ENCODE measurements at places on chromosomes 2 and 18.
A peak's percentile ranks its signal among the peaks of the same experiment; 100 is the strongest.

GRCh38 chr2:150812664-150813367 is 325.3 kb upstream of the RND3 start:
- DNase-seq = no peak

GRCh38 chr2:71936076-71937030 is 211.3 kb downstream of the CYP26B1 start:
- DNase-seq = peak; percentile 3

DNA sequence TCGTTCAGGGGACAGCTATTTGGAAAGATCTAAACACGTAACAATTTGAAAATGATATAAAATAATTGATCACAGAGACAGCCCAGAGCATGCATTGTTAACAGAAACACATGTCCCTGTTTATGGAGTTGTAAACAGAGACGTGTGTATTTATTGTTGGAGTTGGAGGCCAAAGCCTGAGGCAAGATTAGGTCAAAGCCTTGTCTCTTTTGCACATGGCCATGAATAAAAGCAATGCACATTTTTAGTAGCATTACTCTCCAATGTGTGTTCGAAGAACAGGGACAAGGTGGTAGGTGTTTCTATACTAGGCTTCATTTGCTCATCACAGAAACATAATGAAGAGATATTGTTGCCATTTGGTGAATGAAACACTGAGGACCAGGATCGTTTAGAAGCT is 841.5 kb upstream of the FANCL start:
- DNase-seq = no peak

GRCh38 chr2:212854116-212854515 is 297.3 kb downstream of the IKZF2 start:
- no peak for DNase-seq

DNA sequence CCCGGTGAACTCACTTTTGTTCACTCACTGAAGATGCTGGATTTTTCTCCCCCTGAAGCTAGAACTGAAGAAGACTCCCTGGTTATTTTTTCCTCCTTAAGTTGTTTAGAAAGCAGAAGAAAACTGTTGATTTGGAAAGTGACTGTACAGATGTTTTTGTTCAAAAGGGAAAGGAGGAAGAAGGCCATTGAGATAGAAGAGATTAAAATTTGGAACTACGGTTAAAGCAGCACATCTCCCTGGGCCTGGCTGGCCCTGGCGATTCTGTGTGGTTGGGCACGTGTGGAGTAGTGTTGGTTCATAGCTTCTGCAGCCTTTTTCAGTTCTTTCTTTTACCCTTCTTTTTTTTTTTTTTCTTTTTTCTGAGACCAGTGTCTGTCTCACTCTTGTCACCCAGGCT is 109.2 kb downstream of the MAP4K4 start:
- peak; percentile 37 for DNase-seq

- no peak for DNase-seq
Observed at GRCh38 chr18:76824145-76824676, 1.9 kb downstream of the ZNF236 start.

GRCh38 chr2:241081190-241081642 is 20.9 kb downstream of the MTERF4 start:
- no peak for DNase-seq

DNA sequence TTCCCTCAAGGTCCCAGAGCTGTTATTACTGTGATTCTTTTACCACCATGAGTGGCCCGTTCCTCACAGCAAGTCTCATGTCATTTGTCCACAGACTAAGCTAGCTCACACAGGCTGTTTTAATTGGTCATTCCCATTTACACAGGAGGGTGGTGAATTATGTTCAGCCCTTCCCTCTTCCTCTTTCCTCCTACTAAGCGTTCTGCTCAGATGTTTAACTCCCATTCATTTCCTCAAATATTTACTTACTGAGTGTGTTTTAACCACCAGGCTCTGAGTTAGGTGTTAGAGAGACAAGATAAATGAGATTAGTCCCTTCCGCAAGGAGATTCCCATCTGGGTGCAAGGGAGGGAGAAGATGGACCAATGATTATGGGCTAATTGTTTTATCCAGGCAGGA is 403.6 kb upstream of the ACVR2A start:
- no peak for DNase-seq

- DNase-seq = no peak
Observed at GRCh38 chr2:222319586-222320435, 21.0 kb upstream of the PAX3 start.

GRCh38 chr2:224293976-224294375 is 107.9 kb downstream of the FAM124B start:
- no peak for DNase-seq

DNA sequence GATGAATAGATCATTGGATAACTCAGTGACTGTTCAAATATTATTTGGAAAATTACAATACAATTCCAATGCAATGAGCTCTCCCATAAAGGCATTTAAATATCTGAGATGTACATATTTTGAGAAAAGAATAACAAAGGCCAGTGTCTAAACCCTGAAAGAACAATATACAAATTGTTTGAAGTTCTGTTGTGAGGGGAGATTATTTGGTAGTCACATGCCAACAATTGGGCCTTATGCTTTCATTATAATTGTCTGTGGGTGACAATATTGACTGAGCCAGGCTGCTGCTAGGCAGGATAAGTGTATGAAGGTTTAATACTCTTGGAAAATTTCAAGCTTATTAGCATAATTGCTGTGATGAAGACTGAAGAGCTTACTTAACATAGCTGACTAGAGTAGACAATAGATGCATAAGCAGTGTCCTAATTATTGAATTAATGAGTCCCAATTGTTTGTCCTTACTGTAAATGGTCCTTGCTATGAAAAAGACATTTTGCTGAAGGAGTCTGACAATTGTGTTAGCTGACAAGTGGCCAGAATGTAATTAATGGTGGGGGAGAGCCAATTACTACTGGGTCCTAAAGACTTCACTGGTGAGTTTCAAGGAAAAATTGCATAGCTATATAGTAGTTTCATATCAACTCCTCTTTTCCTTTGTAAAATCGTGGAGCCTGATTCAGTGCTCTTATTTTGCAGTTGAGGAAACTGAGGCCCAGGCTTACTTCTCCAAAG is 5.0 kb upstream of the SMAD2 start:
- no peak for DNase-seq

DNA sequence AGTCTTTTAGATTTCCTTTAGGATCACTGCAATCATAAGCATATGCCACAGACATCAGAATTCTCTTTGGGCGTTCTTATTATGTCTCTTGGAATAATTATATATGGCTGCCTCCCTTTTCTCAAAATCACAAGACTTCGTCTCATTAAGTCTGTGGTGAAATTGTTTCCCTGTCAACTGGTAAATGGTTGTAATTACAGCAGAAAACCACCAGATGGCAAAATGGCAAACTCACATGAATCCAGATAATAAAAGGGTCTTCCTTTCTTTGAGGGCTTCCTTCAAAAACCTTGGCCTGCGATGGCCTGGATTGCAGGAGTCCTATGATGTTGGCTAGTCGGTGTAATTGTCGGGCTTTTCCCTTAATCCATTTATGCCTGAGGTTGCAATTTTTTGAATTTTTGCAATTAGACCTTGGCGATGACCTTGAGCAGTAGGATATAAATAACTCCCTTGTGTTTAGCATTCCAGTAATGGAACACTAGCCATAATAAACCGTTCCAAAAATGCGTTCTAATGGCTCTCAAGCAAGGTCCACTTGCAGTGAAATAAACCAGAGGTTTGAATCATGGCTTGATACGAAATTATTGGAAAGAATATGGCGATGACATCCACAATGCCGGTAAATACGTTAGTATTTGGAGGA is 656.4 kb downstream of the MBD2 start:
- DNase-seq = peak; percentile 52

DNA sequence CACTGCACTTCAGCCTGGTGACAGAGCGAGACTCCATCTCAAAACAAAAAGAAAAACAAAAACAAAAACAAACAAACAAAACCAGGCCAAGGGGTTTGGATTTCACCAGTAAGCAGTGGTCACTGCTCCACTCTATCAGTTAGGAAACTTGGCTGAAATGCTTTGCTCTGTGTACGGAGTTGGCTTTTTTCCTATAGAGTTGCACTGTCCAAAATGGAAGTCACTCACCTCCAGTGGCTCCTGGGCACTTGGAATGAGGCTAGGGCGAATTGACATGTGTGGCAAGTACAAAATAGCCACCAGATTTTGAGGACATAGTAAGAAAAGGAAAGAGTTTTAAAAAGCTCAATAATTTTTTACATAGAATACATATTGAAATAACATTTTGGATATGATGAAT is 228.7 kb downstream of the LOXHD1 start:
- DNase-seq = no peak

DNA sequence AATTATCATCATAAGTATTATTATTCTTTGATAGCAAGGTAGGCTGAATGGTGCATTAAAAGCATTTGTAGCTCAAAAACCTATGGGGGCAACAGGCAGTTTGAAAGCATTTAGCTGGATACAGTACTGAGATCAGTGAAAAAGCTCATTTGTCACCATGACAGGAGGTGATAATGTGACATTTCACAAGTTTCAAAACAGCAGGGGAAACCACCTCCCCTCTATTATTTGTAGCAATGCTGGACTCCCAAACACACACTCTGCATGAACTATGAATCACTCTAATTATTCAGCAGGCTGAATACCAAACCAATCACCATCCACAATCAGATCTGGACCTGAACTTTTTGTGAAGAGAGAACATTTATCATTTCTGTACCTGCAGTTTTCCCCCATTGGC is 63.4 kb downstream of the MYO5B start:
- DNase-seq = no peak

GRCh38 chr2:42141687-42142546 is 27.2 kb upstream of the EML4 start:
- DNase-seq = peak; percentile 58

GRCh38 chr2:183383854-183384253 is 259.6 kb downstream of the NUP35 start:
- DNase-seq = no peak

DNA sequence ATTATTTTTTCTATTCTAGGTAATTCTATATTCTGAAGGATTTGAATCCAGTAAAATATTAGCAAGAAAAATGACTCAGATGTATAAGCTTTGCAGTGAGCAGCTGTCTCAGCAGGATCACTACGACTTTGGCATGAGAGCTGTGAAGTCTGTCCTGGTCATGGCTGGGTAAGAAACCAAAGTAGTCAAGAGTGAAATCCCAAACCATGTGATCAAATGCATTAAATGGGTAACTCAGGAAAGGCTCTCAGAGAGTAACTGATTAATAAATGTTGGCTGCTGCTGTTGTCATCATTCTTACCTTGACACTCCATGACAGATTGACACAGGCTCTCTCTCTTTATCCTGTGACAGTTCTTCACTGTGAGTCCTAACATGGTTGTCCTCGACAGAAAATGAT is 124.1 kb downstream of the DNAH6 start:
- no peak for DNase-seq

DNA sequence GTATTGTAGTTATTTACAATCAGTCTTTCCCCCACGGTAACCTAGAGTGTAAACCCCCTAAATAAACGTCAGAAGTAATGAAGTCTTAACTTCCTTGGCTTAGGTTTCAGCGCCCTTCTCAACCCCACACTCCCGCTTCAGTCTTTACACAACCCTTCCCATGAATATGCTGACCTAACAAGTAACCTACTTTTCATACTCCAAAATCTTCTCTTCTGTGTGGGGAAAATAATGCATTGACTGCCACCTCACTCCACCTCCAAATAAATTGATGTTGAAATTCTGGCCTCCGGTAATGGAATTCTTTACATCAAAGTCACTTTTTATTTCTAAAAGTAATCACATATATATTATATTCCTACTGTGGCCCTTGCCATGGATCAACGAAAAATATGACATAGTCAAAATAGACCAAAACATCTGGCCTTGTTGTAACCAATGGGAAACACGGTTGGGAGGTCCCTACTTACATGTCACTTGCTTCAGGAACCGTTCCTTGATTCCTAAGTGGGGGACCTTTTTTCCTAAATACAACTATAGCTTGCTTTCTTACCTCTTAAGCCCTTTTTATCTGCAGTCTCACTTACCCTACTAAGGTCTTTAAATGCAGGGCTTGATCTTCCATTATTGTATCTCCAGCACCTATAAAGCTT is 961 bp downstream of the GEN1 start:
- DNase-seq = no peak

- DNase-seq = peak; percentile 27
Observed at GRCh38 chr2:133421516-133422324, 146.5 kb downstream of the NCKAP5 start.

- DNase-seq = no peak
Observed at GRCh38 chr2:25838152-25838756, 40.0 kb downstream of the ASXL2 start.

- no peak for DNase-seq
Observed at GRCh38 chr2:17740203-17740602, 13.4 kb downstream of the SMC6 start.

- no peak for DNase-seq
Observed at GRCh38 chr2:50402654-50402960, 629.3 kb downstream of the NRXN1 start.

- no peak for DNase-seq
Observed at GRCh38 chr2:150370561-150370960, 116.9 kb downstream of the RND3 start.

DNA sequence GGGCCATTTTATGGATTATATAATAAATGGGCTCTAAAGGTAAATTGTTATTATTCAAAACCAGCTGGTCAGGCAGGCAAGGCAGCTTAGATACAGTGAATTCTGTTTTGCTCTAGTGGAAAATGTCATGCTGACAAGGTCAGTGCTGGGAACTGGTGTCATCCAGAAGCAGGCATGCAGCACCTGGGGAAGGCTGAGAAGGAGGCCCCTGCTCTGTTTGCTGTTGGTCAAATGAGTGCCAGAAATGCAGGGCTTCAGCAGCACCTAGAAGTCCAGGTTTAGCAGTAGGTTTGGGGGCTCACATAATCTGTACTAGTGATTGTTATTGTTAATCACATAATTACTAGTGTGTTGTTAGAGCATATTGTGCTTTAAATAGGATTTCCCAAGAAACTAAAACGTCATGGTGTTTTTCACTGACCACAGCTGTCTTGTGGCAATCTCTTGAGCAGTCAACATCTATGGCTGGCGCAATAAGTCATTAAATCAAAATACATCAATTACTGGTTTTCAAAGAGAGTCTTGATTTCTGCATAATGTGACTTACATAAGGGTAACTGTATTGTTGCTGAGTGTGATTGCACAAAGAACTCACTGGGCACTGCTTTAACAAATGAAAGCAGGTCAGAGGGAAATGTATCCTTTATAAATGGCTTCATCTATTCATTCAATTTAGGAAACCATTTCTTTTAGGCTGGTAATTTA is 99.1 kb downstream of the MYO3B start:
- no peak for DNase-seq

- DNase-seq = no peak
Observed at GRCh38 chr2:120661551-120661950, 74.1 kb upstream of the GLI2 start.

DNA sequence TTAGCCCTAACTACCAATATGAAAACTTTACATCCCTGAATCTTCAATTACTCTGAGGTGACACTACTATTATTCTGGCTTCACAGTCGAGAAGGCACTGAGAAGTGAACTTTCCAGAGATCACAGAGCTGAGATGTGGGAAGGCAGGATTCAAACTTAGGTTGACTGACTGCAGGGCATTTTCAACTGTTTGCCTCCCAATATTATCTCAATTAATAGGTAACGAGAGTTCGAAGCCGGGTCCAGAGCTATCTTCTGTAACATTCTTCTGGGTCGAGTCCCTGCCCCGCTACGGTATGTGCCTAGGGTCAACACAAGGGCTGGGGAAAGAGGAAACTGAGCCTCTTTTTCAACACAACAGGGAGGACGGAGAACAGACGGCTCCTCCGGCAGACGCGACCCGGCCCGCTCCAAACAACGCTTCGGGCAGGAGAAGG is 740 bp downstream of the CHMP3 start:
- no peak for DNase-seq
